NCI-H187 treated with DMSO at 0.1 percent for 48 hours (cell line): ENCODE measurements at places on chromosomes 4 and X.

DNA sequence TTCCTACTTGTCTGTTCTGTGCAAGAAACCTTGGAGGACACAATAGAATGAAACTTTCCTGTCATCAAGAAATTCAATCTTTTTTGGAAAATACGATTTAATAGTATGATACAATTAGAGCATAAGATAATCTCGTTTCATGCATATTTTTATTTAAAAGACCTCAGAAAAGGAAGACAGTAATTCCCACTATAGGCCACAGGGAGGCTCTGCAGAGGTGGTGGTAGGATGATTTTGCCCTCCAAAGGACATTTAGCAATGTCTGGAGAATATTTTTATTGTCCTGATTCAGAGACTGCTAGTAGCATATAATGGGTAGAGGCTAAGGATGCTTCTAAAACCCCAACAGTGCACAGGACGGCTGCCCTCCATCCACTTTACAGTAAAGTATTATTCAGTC, 68.7 kb downstream of the PAK3 start:
- no peak for DNase-seq

DNA sequence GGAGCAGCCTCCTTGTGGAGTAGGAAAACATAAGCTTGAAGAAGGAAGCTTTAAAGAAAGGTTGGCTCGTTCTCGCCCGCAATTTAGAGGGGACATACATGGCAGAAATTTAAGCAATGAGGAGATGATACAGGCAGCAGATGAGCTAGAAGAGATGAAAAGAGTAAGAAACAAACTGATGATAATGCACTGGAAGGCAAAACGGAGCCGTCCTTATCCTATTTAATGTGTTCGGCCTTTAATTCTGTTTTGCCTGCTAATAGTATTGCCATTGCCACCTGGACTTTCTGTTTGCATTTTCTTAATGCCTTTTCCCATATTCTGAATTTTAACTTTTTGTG, 1.4 kb downstream of the TCEAL1 start:
- DNase-seq: no peak

GRCh38 chr4:189299706-189300105, 641.0 kb upstream of the FRG1 start:
- no peak for DNase-seq

- no peak for DNase-seq
These were observed 111.4 kb downstream of the HDAC8 start for GRCh38 chrX:72461288-72461687.

DNA sequence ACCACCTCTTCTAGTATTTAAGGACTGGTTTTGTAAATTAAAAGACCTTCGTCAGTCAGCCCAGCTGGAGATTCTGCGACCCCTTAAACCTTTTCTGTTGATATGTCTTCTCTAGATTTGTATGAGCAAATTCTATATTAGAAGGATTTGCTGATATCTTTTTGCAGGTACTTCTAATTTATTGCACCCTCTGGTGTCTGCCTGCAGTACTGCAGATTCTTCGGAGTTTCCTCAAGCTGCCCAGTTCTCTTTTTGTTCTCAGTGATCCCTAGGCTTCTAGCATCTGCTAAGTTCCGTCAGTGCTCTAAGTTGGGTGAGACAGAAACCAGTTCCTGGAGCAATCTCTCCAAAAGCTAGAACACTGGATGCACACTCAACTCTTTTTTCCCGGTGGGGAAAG, 545.2 kb downstream of the C4orf33 start:
- DNase-seq: no peak

DNA sequence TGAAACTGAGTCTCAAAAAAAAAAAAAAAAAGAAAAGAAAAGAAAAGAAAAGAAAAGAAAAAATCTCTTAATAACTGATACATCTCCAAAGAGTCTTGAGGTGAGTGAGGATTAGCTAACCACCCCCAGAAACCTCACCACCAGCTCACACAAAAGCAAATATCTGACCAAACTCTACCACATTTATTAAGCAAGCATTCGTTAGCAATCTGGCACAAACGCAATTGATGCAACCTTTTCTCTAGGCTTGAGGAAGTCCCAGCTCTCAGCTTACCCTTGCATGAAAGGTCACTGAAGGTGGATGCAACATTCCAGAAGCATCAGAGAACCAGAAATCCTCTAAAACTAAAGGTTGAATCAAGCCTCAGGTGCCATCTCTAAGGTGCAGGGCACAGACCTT, 231.9 kb upstream of the BCOR start:
- no peak for DNase-seq

DNA sequence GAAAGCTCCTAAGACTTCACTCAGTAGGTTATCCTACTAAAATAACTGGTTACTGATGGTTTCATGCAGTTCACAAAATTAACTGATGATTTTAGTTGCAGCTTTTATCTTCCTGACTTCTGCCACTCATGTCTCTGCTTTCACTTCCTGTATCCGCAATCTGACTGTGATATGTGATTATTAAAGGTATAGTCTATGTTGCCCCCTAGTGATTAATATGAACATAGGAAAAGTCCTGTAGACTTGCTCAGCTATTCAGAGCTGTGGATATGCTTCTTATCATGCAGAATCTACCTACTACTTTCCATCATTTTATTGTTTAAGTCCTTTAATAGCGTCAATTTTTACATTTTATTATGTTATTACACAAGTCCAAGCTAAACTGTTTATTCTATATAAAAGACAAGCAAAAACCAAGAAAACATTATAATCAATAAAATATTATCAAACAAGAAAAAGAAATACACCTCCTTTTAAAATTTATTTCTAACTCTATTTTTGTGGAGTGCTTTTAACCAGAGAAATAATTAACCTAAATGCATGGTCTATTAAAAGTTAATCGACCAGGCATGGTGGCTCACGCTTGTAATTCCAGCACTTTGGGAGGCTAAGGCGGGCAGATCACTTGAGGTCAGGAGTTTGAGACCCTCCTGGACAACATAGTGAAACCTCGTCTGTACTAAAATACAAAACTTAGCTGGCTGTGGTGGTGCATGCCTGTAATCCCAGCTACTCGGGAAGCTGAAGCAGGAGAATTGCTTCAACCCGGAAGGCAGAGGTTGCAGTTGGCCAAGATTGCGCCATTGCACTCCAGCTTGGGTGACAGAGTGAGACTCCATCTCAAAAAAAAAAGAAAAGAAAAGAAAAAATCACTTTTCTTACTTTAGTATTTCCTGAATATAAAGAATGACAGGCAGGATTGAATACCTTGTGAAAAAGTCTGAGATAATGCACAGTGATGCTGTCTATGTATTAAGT, 40.4 kb upstream of the TLR2 start:
- DNase-seq: no peak

DNA sequence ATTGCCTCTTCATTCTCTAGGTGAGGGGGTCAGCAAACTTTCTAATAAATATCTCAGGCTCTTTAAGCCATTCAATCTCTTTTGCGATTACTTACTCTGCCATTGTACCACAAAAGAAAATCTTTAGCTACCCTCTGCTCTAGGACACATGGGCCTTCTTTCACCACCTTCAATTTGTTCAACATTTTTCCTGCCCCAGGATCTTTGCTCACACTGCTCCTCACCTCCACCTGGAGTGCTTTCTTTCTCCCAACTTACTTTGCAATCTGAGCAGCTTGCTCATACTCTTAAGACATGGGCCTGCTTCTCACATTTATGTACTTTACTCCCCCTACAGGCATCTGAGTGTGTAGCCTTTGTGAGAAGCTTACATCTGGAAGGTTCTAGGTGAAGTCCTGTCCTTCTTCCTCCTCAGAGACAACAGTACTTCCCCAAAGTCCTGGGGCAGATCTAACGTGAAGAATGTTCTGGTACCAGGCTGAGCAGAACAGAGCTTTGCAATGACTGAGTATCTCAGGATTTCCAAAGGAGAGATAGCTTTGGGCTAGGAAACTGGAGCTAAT, 55.0 kb upstream of the PRDM5 start:
- no peak for DNase-seq

DNA sequence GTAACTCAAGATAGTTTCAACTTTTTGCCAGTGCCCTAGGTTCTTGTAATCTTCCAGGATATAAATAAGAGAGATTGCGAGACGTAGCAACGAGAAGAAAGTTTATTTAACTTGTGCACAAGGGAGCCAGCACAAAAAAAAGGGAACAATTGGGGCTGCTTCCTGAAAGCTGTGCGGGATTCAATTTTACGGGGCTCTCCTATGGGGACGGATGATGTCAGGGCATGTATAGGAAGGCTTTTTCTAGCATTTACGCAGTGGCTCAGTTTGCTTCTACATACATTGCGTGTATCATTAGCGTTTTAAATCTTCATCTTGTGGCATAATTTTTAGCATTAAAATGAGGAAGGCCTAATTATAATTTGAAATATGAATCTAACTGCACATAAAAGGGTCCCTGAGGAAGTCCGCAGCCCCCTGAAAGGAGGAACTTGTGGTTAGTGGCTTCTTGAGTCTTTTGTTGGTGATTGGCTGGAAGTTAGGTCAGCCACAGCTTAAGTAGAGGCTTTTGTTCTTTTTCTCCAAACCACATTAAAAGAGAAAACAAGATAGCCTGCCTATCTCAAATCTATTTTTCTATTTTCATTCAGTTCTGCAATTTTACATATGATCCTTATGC, 668.2 kb upstream of the NDST4 start:
- DNase-seq: no peak

- no peak for DNase-seq
These were observed 28.6 kb upstream of the OGT start for GRCh38 chrX:71504346-71504745.

DNA sequence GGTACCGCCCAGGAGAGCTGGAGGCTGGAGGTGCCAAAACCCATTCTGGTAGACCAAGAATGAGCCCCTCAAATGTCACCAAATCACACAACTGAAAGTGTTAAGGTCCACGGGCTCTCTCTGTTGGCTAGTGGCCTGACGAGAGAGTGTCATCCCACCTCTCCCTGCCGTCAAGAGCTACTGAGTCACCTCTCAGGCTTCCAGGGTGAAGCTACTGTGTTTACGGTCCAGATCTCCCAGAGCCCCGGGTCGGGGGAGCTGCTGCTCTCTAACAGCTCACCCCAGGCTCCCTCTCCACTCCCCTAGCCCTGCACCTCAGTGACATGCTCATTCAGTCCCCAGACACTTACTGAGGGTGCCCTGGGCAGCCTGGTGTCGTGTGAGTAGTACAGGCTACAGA, 59.2 kb downstream of the ADGRG2 start:
- DNase-seq: no peak

GRCh38 chr4:151850791-151851213, 90.0 kb upstream of the GATB start:
- DNase-seq: no peak

DNA sequence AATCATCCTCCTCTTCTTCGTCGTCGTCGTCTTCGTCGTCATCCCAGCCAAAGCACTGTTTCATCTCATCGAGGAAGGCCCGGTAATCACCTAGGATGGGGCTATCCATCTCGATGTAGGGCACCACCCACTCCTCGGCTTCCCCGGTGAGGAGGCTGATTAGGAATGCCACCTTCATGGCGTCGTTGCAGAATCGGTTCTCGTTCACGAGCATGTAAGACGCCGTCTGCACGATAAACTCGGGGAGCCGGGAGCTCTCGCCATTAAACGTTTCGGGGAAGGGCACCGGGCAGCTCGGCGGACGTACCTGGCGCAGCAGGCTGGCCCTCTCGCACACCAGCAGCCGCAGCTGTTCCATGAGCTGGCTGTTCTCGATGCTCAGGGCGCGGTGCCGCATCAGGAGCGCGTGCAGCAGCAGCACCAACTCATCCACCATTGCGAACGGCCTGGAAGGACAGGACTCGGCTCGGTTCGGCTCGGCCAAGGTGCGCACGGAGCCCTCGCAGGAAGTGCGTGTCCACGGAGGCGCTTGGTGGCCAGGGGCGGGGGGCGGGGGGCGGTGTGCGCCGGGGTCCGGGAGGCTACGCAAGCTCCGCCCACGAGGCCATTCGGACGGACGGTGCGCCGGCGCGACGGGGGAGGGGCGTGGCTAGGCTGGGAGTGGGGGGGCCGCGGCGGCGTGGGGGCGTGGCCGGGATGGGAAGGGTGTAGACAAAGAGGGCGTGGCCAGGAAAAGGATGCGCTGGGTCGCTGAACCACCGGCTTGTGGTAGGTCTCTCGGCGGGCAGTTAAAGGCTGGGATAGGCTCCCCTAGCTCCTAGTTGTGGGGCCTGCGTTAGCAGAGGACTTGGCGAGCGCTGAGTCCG, at the start of gene LDOC1:
LDOC1 (minus strand) TSS at position 544 of the 866 bp plus-strand sequence; CDS start at position 436, 108 bp downstream.
- DNase-seq: no peak

DNA sequence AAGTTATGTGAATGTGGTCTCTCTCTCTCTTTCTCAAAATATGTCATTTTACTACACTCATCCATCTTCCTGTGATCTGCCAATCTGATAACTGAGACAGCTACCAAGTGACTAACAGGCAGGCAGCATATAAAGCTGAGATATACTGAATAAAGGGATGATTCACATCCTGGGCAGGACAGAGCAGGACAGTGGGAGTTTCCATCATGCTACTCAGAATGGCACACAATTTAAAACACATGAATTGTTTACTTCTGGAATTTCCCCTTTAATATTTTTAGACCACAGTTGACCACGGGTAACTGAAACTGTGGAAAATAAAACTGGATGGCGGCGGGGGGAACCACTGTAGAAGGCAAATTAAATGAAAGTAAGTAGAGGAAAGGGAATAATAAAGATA, 58.6 kb upstream of the DCTD start:
- DNase-seq: no peak

DNA sequence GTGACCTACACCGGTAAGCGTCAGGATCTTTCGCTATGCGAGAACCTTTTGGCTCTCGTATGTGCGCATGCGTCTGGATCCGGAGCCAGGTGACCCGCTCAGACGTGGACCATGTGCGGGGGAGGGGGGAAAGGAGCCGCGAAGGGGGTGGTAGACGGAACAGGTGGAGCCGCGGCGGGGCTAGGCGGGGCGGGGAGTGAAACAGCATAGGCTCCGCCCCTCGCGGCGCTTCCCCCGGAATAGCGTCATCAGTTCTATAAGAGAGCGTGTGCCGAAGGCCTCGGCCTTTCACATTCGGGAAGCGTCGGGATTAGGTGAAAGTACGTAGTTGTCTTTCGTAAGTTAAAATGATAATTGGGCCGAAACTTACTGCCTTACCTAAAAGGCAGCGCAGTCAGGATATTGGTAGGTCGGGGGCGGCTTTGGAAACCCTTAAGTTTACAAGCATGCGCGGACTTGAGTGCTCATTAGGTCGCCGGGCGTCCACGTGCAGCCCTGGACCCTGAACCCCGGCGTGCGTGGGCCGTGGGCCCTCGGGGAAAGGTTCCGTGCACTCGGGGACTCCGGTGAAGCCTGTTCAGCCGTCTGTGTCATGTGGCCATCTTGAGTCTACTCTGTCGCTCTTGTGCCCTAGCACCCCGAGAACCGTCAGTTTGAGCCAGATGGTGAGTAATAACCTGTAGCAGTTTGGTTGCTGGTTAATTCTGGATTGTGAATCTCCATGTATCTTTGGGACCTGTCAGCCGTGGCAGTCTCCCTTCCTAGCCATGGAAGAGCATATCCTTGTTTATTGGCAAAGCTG, 74.1 kb downstream of the PRSS12 start:
- peak; percentile 44 for DNase-seq

- DNase-seq: no peak
These were observed 26.1 kb upstream of the TET2 start for GRCh38 chr4:105120626-105121025.

DNA sequence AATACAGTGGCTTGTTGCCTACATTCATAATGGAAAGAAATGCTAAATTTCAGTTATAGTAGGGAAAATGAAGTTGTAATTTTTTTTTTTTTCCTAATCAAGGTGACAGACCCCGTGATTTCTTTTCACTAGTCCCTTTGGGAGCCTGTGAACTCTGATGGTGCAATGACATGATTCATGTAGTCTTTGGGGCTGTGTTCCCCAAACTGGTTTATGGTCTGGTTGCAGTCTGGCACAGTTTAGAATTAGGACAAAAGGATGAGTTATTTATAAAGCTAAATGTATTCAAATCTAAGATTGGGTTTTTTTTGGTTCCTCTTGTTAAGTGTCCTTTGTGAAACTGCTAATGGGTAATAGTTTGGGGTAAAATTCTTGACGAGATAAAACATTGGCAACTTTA, 66.0 kb downstream of the REPS2 start:
- no peak for DNase-seq

GRCh38 chrX:40278340-40279090, 180.8 kb upstream of the BCOR start:
- DNase-seq: no peak
